Kasumi-1 (cell line): ENCODE measurements at places on chromosomes 2 and 18.

GRCh38 chr2:171405546-171405945 is 28.2 kb downstream of the METTL8 start:
- DNase-seq, result no peak

DNA sequence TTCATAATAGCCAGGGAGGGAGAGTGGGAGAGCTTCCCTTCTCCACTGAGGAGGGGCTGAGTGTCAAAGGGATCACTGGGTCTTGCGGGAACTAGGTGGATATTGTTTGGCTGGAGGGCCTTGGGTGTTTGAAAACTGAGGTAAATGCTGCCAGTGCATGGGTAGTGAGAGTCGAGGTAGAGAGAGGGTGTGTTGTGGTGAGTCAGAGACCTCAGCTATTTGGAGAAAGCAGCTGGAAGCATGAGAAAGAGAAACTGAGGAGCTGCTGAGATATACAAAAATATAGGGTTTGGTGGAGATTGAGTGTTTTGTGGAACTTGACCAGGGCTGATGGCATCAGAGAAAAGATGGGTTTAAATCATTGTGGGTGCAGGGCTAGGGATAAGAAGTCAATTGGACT is 127.0 kb upstream of the CCDC195 start:
- DNase-seq, result no peak

DNA sequence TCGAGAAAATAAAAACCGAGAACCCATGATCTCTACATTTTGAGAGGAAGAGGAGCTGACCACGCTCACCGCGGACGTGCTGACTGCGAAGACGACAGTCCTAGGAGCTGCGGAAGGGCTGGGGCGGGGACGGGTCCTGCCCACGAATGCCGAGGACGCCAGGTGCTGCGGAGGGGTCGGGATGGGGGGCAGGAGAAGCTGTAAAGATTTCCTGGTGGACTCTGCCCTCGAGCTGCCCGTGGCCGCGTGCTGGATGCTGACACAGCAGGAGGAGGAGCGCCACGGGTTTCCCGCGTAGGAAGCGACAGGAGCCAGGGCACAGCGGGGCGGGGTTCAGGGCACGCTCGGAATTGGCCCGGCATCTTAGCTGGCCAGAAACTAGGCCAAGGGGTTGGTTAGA is 22.2 kb downstream of the ZSCAN30 start:
- no peak for DNase-seq

- no peak for DNase-seq
Measured at GRCh38 chr2:142673836-142674235, 203.6 kb upstream of the KYNU start.

GRCh38 chr2:43473767-43474166 is 122.1 kb downstream of the THADA start:
- DNase-seq, result no peak

DNA sequence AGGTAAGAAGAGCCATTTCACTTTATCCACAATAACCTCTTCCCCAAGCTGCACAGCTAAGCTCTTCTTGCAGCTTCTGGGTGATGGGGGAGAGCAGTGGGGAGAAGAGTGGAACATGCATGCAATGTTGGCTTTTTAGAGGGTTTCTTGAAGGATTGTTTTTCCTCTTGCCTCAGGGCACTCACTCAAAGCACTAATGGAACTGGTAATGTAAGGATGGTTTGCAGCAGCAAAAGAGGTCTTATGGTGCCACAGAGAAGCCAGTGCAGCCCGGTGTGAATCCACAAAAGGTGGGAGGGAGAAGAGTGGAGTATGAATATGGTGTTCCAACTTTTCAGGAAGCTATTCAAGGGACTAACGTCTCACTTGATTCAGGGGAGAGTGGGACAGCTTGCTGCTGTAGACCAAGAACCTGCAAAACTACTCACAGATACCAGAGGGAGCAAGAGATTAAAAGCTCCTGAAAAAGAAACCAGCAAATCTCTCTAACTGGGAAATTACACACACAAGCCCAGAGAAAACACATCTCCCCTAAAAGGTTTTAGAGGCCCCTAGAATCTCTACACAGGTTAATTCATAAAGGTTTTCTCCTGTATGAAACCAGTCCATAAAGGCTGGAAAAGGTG is 116.4 kb downstream of the CHN1 start:
- no peak for DNase-seq

- DNase-seq, result no peak
Measured at GRCh38 chr2:148013876-148014275, 6.7 kb downstream of the ORC4 start.

- no peak for DNase-seq
Measured at GRCh38 chr18:38616306-38616705, 1050.7 kb upstream of the CELF4 start.

DNA sequence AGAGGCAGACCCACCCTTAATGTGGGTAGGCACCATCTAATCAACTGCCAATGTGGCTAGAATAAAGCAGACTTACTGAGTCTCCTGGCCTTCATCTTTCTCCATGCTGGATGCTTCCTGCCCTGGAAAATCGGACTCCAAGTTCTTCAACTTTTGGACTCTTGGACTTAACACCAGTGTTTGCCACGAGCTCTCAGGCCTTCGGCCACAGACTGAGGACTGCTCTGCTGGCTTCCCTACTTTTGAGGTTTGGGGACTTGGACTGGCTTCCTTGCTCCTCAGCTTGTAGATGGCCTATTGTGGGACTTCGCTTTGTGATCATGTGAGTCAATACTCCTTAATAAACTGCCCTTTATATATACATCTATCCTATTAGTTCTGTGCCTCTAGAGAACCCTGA is 21.9 kb downstream of the ST8SIA5 start:
- DNase-seq, result no peak

- no peak for DNase-seq
Measured at GRCh38 chr2:207930747-207931146, 94.6 kb downstream of the PLEKHM3 start.

GRCh38 chr2:44060990-44061389 is 65.2 kb upstream of the LRPPRC start:
- DNase-seq, result no peak

GRCh38 chr18:62987055-62987830 is 271.9 kb downstream of the PHLPP1 start:
- DNase-seq, result no peak

- peak; percentile 44 for DNase-seq
Measured at GRCh38 chr18:53018791-53019190, 678.8 kb downstream of the DCC start.

- DNase-seq, result no peak
Measured at GRCh38 chr2:63741884-63742579, 99.7 kb upstream of the UGP2 start.

GRCh38 chr2:161870401-161870930 is 203.5 kb downstream of the DPP4 start:
- no peak for DNase-seq

DNA sequence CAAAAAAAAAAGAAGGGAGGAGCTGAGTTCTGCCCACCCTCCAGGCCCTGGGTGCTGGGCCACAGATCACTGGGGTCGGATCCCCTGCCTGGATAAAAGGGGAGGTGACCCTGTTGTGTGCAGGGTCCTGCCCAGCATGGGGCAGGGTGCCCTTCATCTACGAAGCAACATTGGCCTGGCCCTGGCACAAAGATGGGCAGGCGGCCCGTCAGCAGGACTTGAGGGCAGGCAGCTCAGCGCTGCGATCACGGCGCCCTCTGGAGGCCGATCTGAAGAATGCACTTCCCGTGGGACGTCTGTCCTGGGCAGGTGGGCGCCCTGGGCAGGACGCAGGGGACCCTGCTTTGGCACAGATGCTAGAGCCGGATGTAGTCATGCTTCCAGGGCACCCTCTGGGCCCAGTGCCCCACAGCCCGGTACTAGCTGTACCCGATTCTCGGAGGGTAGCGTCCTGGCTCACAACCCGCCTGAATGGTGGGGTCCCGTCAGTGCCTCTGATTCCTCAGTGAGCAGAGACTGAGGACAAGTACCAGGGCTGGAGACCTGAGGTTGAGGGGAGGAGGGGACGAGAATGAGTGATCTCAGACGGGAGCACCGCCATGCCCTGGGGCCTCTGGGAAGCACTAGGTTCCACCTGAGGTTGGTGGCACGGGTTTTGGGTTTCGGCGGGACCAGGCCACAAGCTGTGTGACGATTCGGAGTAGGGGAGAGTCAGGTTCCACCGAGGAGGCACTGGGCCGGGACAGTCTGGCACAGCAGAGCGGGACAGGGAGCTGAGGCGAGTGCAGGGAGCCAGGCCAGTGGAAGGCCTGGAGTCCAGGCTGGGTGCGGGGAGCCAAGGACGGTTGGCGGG is 18.0 kb downstream of the ARID5A start:
- peak; percentile 51 for DNase-seq

DNA sequence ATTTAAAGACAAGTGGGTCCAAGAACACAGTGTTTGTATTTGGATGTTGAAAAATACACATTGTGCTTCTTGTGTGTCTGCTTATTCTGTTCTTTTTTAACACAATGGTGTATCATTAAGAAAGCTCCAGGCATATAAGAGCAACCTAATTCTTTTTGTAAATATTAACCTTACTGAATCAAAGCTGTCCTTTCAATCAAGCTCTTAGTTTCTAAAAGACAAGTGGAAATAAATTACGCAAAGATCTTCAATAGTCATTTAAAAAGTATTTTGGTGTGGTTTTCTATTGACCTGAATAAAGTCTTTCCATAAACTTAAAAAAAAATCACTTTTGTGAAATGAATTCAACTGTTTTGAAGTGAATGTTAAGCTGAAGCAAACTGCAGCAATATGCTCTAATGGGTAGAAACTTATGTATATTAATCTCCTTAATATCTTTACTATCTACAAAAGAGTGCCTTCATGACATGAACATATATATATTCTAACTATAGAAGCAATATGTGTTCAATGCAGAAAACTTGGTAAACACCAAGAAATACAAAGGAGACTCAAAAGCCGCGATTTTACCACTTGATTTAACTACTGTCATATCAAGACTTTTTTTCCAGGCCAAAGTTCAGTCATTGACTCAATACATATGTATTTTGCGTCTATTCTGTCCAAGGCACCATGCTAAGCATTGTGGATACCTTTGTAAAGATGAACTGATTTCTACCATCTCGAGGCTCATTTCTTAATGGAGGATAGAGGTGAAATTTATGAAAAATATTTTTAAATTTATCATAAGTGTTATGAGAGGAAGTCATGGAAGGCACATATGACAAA is 97.7 kb downstream of the ARHGAP15 start:
- no peak for DNase-seq

GRCh38 chr2:72146347-72147302 is 1.0 kb downstream of the CYP26B1 start:
- DNase-seq, result no peak

DNA sequence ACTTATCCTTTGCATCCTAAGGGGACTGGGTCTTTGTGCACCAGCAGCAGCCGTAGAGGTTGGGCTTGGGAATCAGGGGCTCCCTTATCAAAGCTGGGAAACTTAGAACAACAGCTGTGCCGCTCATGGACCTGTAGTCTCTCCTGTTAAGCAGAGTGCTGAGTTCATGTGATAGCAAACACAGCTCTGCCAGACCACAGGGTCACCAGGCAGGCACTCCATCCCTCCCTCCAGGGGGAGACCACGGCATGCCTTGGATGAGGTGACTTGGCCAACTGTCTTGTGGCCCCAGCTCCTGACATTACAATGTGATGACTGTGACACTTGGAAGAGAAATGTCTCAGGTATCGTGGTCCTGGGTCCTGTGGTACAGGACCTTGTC is 60.0 kb downstream of the DGKD start:
- no peak for DNase-seq

DNA sequence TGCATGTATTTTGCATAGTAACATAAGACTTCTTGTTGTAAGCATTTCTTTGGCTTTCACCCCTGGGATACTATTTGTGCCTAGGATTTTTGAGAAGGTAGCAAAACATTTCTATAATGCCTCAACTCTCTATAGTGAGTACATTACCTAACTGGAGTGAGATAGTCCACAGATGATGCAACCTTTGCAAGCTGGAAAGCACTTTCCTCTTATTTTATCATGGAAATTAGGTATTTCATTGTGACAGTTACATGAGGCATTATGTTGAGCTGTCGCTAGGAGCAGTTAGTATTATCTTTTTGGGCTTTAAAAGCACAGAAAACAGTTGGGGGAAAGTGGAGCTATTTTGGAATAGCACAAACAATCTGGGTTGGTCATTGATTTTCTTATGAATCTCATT is 786.2 kb downstream of the DCC start:
- DNase-seq, result no peak

DNA sequence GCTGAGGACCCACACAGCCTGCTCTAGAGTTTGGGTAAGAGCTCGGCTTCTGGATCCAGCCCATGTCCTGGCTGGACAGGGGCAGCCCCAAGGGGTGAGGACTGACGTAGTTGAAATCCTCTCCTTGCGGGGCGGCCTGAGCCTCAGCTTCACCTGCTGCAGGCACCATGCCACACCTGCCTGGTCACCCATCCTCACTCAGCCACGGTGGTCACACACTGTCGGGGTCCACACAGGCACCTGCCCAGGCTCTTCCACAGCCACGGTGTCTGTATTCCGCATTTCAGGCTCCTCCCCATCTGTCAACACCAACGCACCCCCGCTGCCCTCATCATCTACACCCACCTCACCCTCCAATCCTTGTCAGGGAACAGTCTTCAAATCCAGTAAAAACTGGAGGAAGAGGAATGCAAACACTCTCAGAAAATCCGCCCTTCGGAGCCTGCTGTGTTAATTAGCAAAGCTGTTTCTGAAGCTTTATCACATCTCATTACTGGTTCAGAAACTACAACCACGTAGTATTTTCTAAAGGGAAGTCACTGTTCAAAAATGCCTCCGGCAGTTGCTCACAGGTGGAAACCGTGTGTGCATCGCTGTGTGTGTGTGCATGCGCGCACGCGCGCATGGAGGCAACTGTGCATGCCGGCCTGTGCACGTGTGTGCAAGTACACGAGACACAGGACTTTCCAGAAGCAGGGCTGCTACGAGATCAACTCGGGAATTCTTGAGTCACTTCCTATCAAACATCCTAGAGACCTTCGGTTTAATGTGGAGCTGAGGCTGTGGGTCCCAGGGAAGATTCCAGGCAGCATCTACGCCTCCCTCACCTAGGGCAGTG is 38.2 kb downstream of the SLC66A2 start:
- no peak for DNase-seq

DNA sequence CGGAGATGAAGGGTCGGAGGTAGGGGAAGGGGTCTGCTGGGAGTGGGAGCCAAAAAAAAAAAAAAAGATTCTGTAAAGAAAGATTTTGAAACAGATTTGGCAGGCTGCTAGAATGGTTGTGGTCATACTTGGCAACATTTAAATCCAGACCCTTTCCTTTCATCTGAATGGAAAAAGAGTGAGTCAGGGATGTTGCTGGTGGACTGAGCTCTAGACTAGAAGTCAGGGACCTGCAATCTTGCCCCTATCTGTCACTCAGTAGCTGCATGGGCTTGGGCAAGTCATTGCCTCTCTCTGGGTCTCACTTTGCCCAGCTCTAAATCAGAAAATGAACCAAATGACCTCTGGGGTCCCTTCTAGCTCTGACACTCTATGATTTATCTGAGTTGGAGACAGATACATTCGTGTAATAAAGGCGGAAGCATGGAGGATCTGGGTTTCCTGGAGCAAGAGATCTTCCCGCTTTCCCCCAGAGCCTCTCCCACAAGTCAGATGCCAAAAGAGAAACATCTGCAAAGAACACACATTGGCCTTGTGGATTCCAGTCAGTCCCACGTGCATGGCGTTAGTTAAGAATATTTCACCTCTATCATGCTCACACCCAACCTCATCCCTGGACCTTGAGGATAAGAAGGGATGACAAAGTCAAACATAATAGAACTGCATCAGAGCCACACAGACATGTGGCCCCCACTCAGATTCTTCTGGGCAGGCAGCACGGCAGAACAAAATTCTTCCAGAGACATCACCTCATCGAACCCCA is 58.5 kb downstream of the ADD2 start:
- DNase-seq, result no peak
